ENCODE measurements at places on chromosomes 2 and 18. TPM values are rescaled to one million over a fixed set of nuclear protein-coding genes. Genes with fewer than 3 reads are reported as not detected.

Gene LRRC30
- not detected for total RNA-seq

Gene UGT1A1
- total RNA-seq = not detected

Gene FEV
- not detected for total RNA-seq

Gene ATOH8
- total RNA-seq = 22.4 TPM

Gene RASGRP3
- total RNA-seq = 3.0 TPM

Gene OSBPL6
- 4.6 TPM for total RNA-seq

Gene ATF2
- 39.2 TPM for total RNA-seq

Gene THADA
- total RNA-seq = 32.1 TPM

Gene PTPRN
- total RNA-seq = 23.5 TPM

Gene CNGA3
- total RNA-seq = not detected

Gene GREB1L
- total RNA-seq = 1.0 TPM

Gene CMPK2
- 0.36 TPM for total RNA-seq

Gene RAB10
- 130 TPM for total RNA-seq

Gene BCL11A
- 0.20 TPM for total RNA-seq

Gene ZFP36L2
- 16.9 TPM for total RNA-seq

Gene PRSS56
- total RNA-seq = not detected

Gene CRACDL
- 0.03 TPM for total RNA-seq

Gene ITPRIPL1
- 1.3 TPM for total RNA-seq

Gene LONRF2
- 0.52 TPM for total RNA-seq

Gene SALL3
- total RNA-seq = 0.52 TPM

Gene STPG4
- 0.20 TPM for total RNA-seq

Gene IL36RN
- total RNA-seq = not detected

Gene SNX17
- total RNA-seq = 111 TPM

Gene ARHGEF33
- total RNA-seq = 0.43 TPM

Gene PLEKHB2
- 131 TPM for total RNA-seq

Gene SERPINB11
- total RNA-seq = not detected

Gene INSIG2
- 36.9 TPM for total RNA-seq

Gene ANKRD36
- 48.6 TPM for total RNA-seq

Gene COBLL1
- total RNA-seq = 16.1 TPM

Gene NMUR1
- total RNA-seq = 0.07 TPM

Gene TNFRSF11A
- total RNA-seq = 3.8 TPM

Gene GPR75
- 1.5 TPM for total RNA-seq

Gene IL1R2
- total RNA-seq = 0.13 TPM

Gene ADD2
- not detected for total RNA-seq

Gene KCNIP3
- total RNA-seq = 0.65 TPM

Gene TSPYL6
- not detected for total RNA-seq

Gene TMEM163
- 0.76 TPM for total RNA-seq

Gene PRKAG3
- 0.52 TPM for total RNA-seq

Gene CCBE1
- total RNA-seq = 48.7 TPM

Gene SGO2
- total RNA-seq = 2.4 TPM

Gene ABCG8
- not detected for total RNA-seq

Gene CPO
- not detected for total RNA-seq

Gene OTOS
- not detected for total RNA-seq

Gene KIAA1328
- total RNA-seq = 4.0 TPM

Gene CYP1B1
- 92.9 TPM for total RNA-seq

Gene UGT1A6
- total RNA-seq = not detected

Gene TOGARAM2
- total RNA-seq = under 0.01 TPM

Gene BOLL
- total RNA-seq = not detected

Gene CRYGC
- total RNA-seq = not detected

Gene EPB41L3
- total RNA-seq = 3.6 TPM

Gene ITGB6
- total RNA-seq = 0.40 TPM

Gene COA5
- 18.5 TPM for total RNA-seq

Gene GAD1
- total RNA-seq = 0.07 TPM

Gene DLX1
- 1.6 TPM for total RNA-seq

Gene PLB1
- 1.3 TPM for total RNA-seq

Gene PLA2R1
- 33.7 TPM for total RNA-seq
